ENCODE measurements at places on chromosomes 7 and 10.

DNA sequence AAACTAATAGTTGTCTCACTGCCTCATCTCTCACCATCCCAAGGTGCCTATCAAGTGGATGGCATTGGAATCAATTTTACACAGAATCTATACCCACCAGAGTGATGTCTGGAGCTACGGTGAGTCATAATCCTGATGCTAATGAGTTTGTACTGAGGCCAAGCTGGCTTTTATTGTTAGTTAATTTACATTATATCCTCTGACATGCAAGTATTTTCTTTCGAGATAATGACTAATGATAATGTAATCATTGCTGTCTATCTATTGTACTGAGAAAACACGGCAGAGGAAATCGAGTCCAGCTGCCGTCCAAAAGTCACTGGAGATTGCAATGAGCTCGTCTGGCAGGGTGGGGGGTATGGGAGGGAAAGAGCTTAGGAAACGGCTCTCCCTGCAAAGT lies 172.4 kb upstream of the LANCL2 start:
- DNase-seq = no peak

DNA sequence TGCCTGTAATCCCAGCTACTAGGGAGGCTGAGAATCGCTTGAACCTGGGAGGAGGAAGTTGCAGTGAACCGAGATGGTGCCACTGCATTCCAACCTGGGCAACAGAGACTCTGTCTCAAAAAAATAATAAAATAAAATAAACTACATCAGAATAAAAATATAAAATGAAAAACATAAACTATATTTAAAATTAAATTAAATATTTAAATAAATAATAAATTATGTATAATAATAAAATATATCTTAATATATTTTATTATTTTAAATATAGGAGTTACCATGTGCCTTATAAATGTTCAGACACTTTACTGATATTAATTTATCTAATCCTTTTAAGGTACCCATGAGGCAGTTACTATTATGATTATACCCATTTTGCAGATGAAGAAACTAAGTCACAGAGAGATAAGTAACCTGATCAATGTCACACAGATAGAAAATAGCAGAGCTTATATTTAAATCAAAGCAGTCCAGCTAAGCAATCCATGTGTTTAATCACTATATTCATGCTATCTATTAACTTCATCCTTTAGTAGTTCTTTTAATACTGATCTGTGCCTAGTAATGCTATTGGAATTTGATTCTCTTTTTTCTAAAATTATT lies 30.3 kb upstream of the MET start:
- DNase-seq = no peak

DNA sequence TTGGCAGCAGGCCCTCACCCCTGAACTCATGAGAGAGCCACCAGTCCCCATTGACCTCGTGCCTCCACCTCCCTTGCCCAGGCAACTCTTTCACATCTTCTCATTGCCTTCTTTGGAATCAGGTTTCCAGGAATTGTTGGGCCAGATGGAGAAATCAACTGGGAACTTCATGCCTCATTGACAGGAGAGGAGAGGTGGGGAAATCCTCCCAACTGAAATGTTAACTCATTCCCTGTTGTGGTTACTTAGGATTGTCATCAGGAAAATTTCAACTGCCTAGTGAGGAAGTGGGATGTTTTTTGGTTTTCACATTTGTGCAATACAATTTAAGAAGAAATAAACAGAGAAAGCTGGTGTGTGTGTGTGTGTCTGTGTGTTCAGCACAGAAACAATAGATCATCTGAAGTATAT lies 106.6 kb upstream of the INHBA start:
- no peak for DNase-seq

- DNase-seq = no peak
Measured at GRCh38 chr7:12623885-12624498, 53.5 kb downstream of the SCIN start.

DNA sequence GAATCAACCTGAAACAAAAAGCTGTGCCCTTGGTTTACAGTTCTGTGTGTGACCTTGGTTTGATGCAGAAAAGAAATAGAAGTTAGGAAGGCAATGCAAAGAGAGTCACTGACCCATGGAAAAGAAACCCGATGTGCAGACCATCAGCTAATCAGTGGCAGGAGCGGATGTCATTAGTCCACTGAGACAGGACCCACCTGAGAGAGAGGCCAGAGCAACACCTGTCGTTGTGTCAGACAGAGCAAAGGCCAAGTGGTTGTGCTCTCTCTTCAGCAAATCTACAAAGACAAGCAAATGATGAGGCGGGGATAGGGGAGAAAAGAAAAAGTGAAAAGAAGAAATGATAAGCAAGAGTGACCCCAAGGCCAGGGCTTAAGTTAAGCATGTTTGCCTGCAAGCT lies 8.7 kb downstream of the GAD2 start:
- no peak for DNase-seq

DNA sequence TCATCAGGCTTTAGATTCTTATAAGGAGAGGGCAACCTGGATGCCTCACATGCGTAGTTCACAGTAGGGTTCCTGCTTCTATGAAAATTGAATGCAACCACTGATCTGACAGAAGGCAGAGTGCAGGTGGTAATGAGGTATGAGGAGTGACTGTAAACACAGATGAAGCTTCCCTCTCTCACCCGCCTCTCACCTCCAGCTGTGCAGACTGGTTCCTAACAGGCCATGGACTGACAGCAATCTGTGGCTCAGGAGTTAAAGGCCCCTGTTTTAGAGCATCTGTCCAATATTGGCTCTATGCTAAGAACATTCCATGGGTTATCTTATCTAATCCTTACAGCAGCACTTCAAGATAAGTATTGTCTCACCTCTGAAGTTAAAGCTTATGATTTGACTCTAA lies 213.5 kb upstream of the NRP1 start:
- no peak for DNase-seq

DNA sequence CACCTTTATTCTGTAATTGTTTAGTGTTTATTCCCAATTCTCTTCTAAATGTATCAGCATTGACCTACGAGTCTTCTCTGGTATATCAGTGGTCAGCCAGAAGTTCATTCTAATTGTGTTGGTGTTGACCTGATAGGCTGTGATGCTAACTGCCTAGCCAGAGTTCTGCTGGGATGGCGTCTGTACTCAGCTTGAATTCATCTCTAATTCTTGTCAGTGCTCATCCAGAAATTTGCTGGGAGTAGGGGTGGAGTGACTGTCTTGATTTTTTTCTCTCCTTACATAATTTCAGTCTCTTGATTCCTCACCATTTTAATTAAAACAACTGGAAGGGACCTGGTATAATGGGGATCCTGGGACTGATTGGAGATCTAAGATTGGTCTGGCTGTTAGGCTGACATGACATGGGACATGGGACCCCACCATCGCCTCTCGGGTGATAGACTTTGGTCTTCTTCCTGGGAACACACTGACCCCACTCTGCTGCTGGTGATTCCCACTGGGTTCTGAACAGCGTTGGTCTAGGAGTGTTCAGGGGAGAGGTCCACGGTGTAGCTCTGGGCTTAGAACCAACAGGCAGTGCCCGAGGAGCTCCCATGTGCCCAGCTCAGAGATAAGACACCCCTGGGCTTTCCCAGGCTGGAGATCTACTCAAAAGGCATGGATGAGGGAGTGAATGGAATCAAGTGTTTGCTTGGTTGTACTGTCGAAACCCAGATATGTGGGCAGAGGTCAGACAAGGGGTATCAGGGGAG lies 3.8 kb downstream of the NEURL1 start:
- no peak for DNase-seq

All from Right ventricle myocardium inferior (tissue), 1 donor.